Activated CD4-positive, alpha-beta memory T cell treated with anti-CD3 and anti-CD28 coated beads, Interleukin-2, amount 10 ng/mL, durations not matched to agents 7 days and 5 days (primary cell): ENCODE measurements at places on chromosomes 7 and 10. TPM values are rescaled to one million over a fixed set of nuclear protein-coding genes. Genes with fewer than 3 reads are reported as not detected.

- DNase-seq: no peak
Measured at GRCh38 chr10:74047304-74047703, 49.4 kb downstream of the VCL start.

- no peak for DNase-seq
Measured at GRCh38 chr7:112159351-112159750, 46.8 kb downstream of the DOCK4 start.

DNA sequence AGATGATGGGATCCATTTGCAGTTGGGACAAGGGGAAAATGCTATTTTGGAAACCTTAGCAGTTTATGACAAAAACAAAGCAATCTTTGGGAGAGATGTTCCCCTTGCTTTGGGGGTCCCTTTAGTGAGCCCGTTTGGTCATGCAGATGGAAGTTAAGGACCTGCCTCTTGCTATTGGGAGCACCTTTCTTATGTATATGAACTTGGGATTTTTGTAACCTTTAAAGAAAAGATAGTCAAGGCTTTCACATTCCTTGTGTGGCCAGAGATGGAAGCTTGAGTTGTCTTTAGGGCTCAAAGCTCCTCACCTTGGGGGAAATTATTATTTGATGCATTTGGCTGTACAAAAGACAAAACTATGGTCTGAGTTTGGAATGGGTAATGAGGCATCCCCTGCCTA lies 179.0 kb upstream of the PLPP4 start:
- no peak for DNase-seq

GRCh38 chr10:26478061-26478460 lies 39.9 kb downstream of the APBB1IP start:
- DNase-seq: no peak

- DNase-seq: no peak
Measured at GRCh38 chr10:47402641-47403301, 18.7 kb upstream of the ZNF488 start.

- no peak for DNase-seq
Measured at GRCh38 chr7:114852293-114852692, 69.6 kb upstream of the MDFIC start.

DNA sequence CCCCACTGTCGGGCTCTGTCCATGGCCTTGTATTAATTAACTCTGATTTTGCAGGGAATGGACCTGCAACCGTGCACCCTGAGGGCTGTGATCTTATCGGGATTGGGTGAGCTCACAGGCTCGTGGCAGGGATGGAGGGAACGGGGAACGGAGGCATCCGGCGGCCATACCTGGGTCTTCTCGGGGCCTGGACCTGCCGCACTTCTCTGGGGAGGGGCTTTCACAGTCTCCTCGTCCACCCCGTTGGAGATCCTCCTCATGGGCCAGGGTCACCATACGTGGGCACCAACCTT lies 57.5 kb upstream of the SHH start:
- DNase-seq: peak; percentile 10

NUTM2E gene
- 0.18 TPM for total RNA-seq

DNAJC12 gene
- total RNA-seq: 4.1 TPM

DNA sequence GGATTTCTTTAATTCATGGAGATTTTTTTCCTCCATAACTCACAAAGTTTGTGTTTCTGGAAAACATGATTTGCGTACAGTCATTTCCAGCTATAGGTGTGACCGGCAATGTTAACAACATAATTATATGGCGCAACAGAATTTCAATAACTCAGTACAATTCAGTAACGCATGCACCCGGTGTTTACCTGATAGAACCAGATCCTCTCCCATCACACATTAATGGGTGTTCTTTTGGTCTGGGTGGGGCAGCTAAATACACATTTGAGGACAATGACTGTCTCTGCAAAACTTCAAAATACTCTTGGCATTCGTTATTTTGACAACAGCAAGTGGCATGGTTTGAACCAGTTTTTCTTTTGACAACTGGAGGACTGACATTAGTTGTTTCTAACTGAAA lies 102.3 kb downstream of the KLF6 start:
- no peak for DNase-seq

DNA sequence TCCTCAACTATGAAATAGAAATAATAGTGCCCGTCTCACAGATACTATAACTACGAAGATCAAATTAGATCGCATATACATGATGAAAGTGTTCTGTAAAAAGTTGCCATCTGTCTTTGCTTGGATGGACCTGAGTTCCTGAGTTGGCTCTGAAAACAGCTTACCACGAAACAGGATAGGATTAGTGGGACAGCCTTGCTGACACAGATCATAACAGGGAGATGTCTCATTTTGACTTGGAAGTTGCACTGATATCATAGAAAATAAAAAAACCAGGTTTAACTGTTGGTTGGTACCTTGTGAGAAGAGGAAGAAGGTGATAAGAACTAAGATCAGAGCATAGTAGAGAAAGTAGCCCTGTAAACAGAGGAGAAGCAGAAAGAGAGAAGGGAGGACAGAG lies 79.3 kb upstream of the AGBL3 start:
- DNase-seq: no peak

DNA sequence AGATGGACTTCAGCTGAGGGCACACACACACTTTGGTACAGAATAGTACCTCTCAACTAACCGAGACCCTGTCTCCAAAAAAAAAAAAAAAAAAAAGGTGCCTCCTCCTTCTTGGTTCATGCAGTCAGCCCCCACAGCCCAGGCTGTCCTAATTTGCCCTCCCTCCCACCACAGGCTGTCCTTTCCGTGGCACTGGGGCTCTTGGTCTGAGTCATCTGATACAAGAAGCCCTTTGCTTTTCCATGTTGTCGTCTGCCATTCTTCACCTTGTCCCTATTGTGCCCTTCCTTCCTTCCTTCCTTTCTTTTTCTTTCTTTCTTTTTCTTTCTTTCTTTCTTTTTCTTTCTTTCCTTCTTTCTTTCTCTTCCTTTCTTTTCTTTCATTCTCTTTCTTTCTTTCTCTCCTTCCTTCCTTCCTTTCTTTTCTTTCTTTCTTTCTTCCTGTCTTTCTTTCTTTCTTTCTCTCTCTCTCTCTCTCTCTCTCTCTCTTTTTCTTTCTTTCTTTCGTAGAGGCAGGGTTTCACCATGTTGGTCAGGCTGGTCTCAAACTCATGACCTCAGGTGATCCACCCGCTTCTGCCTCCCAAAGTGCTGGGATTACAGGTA lies 96.0 kb upstream of the IKZF1 start:
- peak; percentile 51 for DNase-seq

DNA sequence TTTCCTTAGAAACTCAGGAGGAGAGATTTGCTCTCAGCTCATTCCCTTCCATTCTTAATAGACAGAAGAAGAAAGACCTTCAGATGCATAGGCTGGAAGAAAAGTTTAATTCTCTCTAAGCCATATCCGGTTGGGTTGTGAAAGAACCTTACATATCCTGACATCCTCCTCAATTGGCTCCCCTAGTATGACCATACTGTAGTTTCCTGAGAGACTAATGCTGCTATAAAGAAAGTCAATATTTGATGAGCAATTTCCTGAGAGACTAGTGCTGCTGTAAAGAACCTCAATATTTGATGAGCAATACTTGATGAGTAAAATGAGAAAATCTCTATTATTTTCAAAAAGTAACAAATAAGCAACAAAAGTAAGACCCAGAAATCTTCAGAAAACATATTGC lies 888.5 kb upstream of the SORCS1 start:
- DNase-seq: no peak

DPP6 gene
- not detected for total RNA-seq

DNA sequence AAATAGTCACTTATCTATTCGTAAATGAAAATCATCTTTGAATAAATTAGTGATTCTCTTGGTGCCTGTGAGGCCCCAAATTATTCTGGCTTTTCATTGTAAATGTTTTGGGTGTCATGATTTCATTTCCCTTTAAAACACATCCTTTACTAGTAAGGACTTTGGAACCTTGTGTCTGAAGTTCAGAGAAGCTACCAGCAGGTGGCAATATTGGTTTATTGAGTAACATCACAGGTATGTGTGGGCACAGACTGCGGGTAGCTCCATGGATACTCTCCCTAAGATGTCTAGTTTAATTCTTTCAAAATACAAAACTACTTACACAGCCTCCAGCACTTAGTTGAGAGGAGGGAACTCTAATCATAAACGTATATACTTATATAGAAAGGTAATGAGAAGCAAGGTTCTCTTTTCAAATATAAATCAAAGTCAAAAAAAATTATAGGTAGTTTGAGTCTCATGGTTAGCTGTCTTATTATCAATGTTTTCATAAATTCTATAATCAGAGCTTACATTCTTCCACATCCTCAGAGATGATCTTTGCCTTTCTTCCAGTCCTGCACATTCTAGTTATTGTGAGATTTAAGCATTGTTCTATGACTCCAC lies 449.6 kb downstream of the GRM8 start:
- peak; percentile 22 for DNase-seq

RASSF4 gene
- 1.2 TPM for total RNA-seq

OGDH gene
- 166 TPM for total RNA-seq

DNA sequence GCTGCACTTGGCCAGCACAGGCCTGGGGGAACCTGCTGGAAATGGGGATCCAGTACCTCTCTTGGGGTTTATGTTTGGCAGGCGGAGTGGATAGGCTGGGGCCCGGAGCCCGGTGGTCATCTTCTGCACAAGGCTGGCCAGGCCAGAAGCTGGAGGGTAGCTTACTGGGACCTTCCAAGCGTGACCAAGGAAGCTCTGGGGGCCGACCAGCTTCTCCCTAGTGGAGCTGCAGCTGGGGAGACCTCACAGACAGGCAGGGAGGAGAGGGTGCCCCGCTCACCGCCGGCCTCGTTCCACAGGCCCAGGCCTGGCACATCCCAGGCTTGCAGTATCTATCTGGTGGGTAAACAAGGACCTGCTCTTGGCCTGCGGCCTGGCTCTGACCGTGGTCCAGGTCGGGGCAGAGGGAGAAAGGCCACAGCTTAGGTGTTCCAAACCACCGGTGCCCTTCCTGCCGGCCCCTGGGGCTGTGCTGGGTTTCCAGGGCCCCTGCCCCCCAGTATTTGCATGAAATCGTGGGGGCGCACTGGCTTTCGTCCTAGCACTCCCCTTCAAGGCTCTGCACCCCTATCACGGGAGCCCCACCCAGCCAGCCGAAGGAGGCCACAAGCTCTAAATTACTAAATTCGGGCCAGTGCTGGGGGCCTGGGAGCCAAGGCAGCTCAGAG lies 1.5 kb upstream of the ELFN1 start:
- DNase-seq: no peak

- no peak for DNase-seq
Measured at GRCh38 chr7:133783276-133783675, 343.9 kb upstream of the LRGUK start.

COL1A2 gene
- total RNA-seq: 0.08 TPM

DNA sequence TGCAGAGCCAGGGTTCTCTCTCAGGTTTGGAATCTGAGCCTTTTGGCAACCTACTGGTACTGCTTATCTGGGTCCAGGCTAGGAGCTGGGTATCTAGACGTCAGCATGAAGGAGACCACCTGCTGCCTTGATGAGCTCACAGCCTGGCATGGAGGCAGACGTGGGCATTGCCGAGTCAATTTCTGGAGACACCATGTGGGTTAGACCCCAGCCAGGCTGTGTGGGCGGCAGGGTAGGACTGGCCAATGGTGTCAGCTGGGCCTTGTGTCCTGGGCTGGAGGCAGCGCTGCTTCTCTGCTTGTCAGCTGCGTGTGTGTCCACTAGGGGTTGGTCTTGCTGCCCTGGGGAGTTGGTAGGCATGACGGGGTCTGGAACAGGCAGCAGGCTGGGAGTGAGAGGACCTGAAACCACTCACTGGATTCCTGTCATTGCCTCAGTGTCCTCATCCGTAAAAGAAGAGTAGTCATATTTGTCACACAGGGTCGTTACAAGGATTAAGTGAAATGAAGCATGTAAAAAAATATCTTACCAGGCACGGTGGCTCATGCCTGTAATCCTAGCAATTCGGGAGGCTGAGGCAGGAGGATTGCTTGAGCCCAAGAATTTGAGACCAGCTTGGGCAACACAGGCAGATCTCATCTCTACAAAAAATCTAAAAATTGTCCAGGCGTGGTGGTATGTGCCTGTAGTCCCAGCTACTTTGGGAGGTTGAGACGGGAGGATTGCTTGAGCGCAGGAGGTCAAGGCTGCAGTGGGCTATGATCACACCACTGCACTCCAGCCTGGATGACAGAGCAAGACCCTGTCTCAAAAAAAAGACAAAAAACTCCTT lies 31.7 kb upstream of the ANKRD2 start:
- no peak for DNase-seq

DNA sequence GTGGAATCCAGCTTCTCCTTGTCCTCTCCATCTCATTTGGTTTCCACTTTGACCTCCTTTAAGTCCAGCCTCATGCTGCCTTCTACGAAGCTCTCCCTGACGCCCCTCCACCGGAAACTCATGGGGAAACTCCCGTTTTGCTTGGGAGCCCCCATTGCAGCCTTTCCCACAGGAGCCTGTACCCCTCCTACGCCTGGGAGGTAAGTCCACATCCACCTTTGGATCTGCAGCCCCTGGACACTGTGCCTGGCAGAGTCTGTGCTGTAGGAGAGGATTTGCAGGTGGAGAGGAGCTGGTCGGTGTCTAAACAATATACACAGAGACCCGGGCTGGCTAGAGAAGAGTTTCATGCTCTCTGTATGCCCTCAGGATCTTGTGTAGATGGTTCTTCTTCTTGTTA lies 296.1 kb downstream of the GLRX3 start:
- no peak for DNase-seq

GRCh38 chr10:14659626-14660196 lies 115.0 kb downstream of the FAM107B start:
- peak; percentile 64 for DNase-seq

PNLIP gene
- total RNA-seq: not detected

ABCC2 gene
- 0.73 TPM for total RNA-seq

GRCh38 chr10:49353895-49354566 lies 41.9 kb downstream of the DRGX start:
- no peak for DNase-seq

CCL24 gene
- total RNA-seq: not detected

GRCh38 chr10:72736828-72737220 lies 44.9 kb downstream of the MCU start:
- no peak for DNase-seq

TMEM178B gene
- total RNA-seq: 1.7 TPM

GRCh38 chr10:131439705-131440104 lies 128.2 kb upstream of the TCERG1L start:
- no peak for DNase-seq

GRCh38 chr7:140653319-140654108 lies 12.9 kb upstream of the DENND2A start:
- DNase-seq: peak; percentile 30

- DNase-seq: no peak
Measured at GRCh38 chr10:76874176-76874575, 763.4 kb downstream of the KCNMA1 start.
